Posterior vena cava (tissue), 2 donors: ENCODE measurements at places on chromosomes 12 and 14.

DNA sequence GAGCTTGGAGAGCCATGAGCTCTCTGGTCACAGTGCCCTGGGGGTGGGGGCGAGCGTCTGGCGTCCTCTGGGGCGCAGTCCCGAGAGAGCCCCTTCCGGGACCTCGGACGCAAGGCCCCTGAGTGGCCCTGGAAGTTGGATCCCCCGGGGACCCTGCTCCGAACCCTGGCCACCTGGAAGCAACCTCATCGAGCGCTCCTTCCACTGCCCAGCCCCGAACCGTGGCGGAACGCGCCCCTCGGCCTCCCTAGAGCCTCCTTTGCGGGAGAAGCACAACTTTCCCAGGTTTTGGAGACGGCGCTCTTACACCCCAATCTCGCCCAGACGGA, 1.2 kb downstream of the NOS1 start:
- no peak for DNase-seq

- DNase-seq: no peak
These were observed 743 bp upstream of the DTX1 start for GRCh38 chr12:113055594-113056380.

- no peak for DNase-seq
These were observed 64.4 kb downstream of the NUAK1 start for GRCh38 chr12:106074361-106074705.

DNA sequence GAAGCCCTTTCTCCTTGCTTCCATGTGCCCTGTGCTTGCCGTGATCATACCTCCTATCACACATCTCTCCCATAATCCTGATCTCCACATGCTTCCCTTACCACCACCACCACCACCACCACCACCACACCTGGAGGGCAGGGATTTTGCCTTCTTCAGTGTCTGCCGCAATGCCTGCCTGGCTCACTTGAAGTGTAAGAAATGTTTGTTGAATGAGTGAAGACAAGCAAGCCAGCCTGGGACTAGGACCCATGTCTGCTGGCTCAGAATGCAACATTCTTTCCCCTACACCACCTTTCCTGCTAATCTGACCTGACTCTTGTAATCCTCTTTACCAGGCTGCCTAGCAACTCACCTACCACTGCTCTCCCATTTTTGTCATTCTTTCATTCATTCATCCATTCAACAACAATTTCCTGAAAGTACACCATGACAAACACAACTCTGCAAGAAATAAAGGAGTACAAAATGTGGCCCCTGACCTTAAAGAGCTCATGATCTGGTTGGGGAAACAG, 3.5 kb upstream of the NID2 start:
- DNase-seq: no peak

DNA sequence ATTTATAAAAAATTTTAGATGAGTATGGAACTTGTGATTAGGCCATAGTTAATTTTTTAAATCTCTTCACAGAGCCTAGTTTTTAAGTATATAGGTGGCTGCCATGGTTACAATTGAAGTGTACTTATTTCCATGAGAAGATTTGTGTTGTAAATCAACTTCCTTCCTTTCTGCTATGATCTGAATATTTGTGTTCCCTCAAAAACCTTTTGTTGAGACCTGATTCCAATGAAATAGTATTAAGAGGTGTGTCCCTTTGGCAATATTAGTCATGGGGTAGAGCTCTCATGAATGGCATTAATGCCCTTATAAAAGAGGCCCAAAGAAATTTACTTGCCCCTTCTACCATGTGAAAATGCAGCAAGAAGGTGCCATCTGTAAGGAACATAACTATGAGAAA, 28.8 kb downstream of the ETNK1 start:
- no peak for DNase-seq

- DNase-seq: no peak
These were observed 227.3 kb downstream of the DPF3 start for GRCh38 chr14:72666610-72667009.

DNA sequence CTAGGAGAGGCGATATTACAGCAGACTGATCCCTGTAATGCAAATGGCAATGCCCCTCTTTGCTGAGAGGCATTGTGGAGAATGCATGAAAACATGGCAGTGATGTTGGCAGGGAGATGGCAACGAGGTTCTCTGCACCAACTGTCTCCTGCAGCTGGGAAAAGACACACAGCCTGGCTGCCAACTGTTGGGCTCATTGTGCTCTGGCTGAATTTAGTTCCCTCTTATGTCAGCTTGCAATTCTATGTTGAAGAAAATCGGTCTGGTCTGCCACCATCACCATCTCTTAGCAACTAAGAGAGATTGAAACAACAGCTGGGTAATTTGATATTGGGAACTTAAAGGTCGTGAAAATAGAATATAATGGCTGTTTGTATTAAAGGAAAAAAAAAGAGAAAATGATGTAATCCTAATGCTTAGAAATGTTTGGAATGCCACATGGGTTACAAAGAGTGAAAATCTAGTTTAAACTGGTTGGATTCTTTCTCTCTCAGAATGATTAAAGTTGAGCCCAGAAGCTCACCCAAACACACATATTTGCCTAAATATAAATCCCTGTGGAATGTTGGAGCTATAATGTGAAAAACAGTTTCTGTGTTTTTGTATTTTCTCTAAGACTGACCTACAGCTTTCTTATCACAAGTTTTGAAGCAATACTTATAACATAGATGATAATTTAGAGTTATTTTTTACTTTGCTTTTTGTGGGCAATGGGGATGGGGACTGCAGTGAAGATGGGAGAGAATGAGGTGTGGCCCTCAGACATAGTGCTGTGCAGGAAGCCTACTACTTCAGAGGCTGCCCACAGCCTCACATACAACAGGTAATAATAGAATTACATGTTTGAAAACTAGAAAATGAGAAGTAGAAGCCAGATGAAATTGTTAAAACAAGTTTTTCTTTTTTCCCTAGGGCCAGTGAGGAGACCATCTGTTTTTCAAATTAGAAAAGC, 143.7 kb downstream of the AKAP6 start:
- DNase-seq: no peak

DNA sequence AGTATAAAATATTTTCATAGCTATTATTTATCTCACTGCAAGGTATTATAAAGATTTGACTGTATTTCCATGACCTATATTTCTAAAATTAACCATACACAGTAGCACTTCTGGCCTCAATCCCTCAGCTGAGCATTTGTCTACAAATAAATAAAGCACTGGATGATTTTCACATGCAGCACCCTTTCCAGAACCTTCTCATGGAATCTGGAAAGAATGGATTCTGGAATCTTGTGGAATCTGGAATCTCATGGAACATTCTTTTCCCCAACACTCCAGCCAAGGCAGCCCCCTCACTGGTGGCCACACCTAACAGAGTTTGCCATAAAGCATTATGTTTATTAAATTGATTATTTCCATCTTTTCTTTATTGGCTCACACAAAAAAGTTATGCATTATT, 199.2 kb downstream of the MSRB3 start:
- DNase-seq: no peak

DNA sequence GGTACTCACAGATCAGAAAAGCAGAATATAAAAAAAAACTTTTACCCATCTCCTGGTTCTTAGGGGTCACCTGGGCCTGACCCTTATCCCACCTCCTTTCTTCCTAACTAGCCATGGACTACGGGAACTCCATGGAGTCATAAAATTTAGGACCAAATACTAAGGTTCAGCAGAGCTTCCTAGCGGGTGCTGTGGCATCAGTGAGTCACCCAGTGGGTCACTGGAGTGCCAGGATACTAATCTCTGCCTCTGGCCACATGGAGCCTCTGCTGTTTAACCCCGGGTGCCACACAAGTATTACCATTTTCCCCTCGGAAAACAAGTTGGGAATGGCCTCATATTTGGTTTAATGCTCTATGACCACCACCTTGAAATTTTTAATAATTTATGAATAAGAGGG, 6.9 kb downstream of the ZBTB39 start:
- DNase-seq: no peak

GRCh38 chr12:1305791-1306500, 288.4 kb downstream of the FBXL14 start:
- DNase-seq: no peak

DNA sequence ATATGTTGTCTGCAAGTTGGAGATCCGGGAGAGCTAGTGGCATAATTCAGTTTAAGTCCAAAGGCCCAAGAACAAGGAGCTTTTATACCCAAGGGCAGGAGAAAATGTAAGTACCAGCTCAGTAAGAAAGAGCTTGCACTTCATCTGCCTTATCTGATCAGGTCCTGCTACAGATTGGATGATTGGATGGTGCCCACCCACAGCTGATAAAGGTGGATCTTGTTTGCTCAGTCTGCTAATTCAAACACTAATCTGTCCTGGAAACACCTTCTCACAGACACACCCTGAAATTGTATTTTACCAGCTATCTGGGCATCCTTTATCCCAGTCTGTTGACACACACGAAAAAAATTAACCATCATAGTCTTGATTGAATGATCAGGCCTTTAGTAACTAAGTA, 230.7 kb upstream of the SLC16A7 start:
- DNase-seq: no peak

DNA sequence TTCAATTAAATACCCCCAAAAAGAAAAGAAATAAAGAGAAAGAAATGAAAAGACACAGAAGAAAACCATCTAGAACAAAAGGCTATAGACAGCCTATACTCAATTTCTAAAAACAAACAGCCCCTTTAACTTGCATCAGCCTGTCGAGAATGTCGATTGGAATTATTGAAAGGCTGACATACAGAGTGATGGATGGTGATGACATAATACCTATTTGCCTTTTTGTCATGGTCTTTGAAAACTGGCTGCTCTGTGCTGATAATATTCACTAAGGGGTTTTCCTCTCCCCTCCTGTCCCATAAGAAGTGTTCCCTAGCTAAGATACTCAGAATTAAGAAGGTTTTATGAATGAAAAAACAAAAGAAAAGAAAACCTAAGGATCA, 393.7 kb downstream of the SOX5 start:
- no peak for DNase-seq

- peak; percentile 74 for DNase-seq
These were observed 2.0 kb downstream of the ASPG start for GRCh38 chr14:104087505-104087904.

DNA sequence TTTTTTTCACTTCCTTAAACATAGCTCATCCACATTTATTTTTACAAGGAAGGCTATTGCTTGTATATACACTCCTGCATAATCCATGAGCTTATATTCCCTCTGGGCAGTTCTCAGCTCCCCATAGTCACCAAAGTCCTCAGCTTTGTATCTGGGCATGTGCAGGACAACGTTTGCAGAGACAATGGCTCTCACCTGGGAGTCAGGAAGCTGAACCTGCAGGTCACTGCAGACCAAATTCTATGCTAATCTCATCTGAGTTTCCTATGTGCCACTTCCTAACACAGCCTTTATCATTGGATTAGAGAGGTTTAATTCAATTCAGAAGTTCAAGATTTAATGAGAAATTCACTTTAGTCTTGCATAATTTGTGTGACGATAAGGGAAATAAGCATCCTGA, 131.5 kb downstream of the KCNK10 start:
- no peak for DNase-seq

DNA sequence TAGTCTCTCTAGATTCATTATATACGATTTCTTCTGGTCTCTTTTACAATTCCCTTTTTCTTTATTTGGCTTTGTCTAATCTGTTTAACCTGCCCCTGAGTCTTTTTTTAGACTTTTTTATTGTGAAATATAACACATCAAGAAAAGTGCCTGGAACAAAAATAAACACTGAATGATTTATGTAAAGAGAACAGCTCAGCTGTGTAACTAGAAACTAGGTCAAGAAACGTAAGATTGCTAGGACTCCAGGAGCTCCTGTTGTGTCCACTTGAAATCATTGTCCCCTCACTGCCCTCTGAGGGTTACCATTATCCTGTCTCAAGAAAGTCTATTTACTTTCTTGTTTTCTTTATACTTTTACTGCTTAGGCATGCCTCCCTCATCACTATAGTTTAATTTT, 23.1 kb downstream of the EXD2 start:
- no peak for DNase-seq
